ENCODE measurements at places on chromosomes 6 and 20.
A peak's percentile ranks its signal among the peaks of the same experiment; 100 is the strongest.

DNA sequence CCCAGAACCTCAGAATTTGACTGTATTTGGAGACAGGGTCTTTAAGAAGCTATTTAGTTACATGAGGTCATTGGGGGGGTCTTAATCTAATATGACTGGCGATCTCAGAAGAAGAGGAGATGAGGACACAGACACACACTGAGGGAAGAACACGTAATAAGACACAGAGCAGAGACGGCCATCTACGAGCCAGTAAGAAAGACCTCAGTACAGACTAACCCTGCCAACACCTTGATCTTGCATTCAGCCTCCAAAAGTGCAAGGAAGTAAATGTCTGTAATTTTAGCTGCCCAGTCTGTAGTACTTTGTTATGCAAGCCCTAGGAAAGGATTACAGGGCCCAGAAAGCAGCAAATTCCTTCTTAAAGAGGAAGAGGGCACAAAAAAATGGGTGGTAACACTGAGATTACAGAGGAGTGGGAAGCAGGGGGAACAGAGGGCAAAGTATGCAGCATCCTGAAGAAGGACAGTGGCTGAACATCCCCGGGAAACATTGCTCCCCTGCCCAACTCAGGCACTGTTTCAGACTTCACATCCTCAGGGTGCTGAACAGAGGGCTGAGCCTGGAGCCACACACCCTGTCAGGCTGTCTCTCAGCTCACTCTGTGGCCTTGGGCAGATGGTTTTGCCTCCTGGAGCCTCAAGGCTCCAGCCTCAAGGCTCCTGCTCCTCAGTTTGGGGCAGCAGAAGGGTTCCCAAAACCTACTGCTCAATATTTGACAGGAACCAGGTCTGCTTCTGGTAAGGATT lies 27.9 kb upstream of the SIRPG start:
- no peak for DNase-seq

- peak; percentile 69 for DNase-seq
Measured at GRCh38 chr6:12555267-12555666, 161.3 kb upstream of the PHACTR1 start.

GRCh38 chr6:24517659-24518543 lies 23.1 kb downstream of the ALDH5A1 start:
- DNase-seq, result no peak

GRCh38 chr20:49270177-49270576 lies 7.7 kb downstream of the ZNFX1 start:
- DNase-seq, result no peak

- DNase-seq, result no peak
Measured at GRCh38 chr6:138346302-138347195, 31.2 kb upstream of the SMIM28 start.

- DNase-seq, result peak; percentile 42
Measured at GRCh38 chr6:116008470-116009243, 52.0 kb downstream of the FRK start.

GRCh38 chr6:113306552-113307145 lies 550.5 kb upstream of the MARCKS start:
- DNase-seq, result no peak

- DNase-seq, result no peak
Measured at GRCh38 chr6:107769053-107769658, 55.0 kb downstream of the SCML4 start.

DNA sequence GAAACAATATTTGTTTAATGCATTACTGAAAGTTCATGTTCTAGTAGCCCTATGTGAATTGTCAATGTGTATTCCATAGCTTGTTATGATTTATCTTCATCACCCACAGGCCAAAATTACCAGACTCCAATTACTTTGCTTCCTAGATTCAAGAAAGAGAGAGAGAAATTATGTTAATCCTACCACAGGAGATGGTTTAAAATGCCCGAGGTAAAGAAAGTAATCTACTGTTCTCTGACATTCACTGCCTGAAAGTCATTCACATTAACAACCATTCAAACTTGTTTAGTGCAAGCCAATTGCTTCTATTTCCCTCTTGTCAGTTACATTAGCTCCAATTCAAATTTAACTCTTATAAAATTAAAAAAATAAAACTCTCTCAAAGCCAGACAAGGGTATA lies 260.4 kb upstream of the THEMIS start:
- no peak for DNase-seq

DNA sequence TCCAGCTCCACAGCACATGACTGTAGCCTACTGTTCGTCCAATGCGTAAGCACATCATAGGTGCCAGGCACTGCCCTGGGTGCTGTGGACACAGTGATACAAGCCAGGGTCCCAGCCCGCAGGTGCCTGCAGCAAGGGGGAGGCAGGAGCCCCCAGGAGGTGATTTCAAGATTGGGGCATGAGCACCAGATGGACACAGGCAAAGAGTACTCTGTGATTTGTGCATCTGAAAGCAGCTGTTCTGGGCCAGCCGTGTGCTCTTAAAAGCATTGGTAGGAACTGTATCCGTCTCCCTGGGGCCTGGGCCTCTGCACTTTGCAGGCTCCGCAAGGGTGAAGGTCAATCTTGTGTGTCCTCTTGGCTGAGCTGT lies 149.8 kb downstream of the SYCP2 start:
- DNase-seq, result no peak
